ENCODE measurements at places on chromosomes 2 and 18. TPM values are rescaled to one million over a fixed set of nuclear protein-coding genes. Genes with fewer than 3 reads are reported as not detected.

Gene GPR55
- polyA plus RNA-seq: not detected

Gene SERPINB12
- polyA plus RNA-seq: not detected

Gene CAVIN2
- 8.7 TPM for polyA plus RNA-seq

Gene AQP12A
- not detected for polyA plus RNA-seq

Gene RND3
- not detected for polyA plus RNA-seq

Gene C2orf15
- polyA plus RNA-seq: not detected

Gene CHPF
- polyA plus RNA-seq: 0.37 TPM

Gene COBLL1
- polyA plus RNA-seq: 81.9 TPM

Gene OBSL1
- not detected for polyA plus RNA-seq

Gene SPDYA
- polyA plus RNA-seq: 0.29 TPM

Gene PSMA8
- polyA plus RNA-seq: 2.9 TPM

Gene SP5
- polyA plus RNA-seq: not detected

Gene NDC80
- polyA plus RNA-seq: 2.4 TPM

Gene NFATC1
- 55.2 TPM for polyA plus RNA-seq

Gene TMEFF2
- polyA plus RNA-seq: not detected

Gene IL1F10
- polyA plus RNA-seq: not detected

Gene TDRD15
- polyA plus RNA-seq: not detected

Gene CRYGD
- polyA plus RNA-seq: not detected

Gene PIEZO2
- polyA plus RNA-seq: not detected

Gene VAPA
- polyA plus RNA-seq: 309 TPM

Gene REEP1
- not detected for polyA plus RNA-seq
